SK-MEL-5 (cell line): ENCODE measurements at places on chromosomes 1 and 21. TPM values are rescaled to one million over a fixed set of nuclear protein-coding genes. Genes with fewer than 3 reads are reported as not detected.

DNA sequence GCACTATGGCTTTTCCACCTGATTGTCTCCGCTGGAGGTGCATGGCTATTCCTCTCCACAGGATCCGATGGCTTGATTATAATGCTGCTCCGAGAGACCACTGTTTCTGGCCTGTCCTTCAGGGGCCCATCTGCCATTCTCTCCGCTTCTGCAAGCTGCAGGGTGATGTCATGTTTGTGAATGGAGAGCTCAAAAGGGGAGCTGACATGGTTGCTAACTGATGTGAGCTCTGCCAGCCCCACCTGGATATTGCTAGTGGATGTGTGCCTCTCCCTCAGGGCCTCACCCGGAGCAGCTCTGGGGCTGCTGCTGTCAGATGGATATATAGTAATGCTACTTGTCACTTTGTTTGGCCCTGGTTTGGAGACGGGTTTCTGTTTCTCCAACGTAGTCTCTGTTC is 72.3 kb downstream of the KDM1A start:
- DNase-seq = no peak

DNA sequence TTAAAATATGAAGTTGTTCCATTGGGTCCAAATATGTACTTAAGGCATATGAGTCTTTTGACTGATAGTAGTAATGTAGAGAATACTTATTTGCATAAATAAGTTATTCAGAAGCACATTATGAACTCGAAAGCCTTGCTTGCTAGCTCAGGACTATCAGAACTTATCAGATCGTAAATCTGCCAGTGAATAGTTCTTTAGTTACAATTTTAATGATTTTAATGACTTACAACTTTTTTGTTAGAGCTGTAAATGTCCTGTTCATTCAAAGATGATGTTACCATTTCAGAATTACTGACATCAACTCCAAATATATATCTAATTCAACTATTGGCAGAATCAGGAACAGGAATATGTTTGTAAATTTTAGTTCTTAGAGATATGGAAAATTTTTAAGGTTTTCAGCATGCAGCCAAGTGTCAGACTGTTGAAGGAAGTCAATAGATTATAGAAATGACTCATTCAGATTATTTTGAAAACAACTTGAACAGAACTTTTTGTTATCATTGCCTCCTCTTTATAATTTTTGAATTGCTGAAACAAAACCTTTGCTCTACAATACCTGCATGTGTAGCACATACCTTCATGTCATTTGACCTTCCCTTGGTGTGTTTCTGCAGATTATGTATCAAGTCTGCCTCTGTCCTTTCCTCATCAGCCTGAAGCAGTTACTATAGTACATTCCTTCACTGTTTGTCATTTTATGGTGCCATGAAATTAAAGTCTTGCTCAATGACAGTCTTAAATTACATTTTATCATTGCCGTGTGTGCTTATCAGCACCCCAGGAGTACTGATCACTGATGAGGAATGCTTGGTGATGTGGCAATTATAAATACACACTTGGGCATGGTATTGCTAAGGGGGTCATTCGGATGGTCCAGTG is 44.9 kb downstream of the LRRC8D start:
- DNase-seq = no peak

DNA sequence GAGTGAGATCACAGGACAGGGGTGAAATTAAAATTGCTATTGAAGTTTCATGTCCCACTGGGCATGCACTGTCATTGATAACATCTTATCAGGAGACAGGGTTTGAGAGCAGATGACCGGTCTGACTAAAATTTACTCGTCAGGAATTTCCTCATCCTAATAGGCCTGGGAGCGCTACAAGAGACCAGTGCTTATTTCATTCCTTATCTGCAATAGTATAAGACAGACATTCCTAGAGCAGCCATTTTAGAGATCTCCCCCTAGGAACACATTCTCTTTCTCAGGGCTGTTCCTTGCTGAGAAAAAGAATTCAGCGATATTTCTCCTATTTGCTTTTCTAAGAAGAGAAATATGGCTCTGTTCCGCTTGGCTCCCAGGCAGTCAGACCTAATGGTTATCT is 181.4 kb upstream of the ETV3 start:
- no peak for DNase-seq

DNA sequence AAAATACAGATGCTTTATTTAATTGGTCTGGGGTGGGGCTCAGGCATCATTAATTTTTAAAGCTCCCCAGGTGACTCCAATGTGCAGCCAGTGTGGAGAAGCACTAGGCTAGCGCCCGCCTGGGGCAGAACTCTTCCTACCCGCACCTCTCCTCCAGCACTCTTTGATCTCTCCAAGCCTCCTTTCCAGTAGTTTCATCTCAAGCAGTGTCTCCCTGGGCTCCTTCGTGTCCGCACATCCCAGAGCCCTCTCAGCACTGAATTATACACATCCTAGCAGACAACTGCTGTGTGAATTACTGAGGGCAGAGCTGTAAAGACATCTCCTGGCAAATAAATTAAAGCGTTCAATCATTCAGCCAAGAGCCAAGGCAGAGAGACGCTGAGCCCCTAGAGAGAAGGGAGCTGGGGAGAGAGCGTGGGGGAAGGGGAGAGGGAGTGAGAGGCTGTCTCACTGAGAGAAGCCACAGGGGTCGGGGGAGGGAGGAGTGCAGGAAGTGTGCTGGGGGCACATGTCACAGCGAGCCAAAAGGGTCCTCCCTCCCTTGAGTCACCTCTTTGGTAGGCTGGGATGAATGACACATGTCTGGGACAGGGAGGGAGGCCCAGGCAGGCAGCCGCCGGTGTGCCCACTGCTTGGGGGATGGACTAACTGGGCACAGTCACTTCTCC is 21.0 kb upstream of the PARP1 start:
- DNase-seq = no peak

DNA sequence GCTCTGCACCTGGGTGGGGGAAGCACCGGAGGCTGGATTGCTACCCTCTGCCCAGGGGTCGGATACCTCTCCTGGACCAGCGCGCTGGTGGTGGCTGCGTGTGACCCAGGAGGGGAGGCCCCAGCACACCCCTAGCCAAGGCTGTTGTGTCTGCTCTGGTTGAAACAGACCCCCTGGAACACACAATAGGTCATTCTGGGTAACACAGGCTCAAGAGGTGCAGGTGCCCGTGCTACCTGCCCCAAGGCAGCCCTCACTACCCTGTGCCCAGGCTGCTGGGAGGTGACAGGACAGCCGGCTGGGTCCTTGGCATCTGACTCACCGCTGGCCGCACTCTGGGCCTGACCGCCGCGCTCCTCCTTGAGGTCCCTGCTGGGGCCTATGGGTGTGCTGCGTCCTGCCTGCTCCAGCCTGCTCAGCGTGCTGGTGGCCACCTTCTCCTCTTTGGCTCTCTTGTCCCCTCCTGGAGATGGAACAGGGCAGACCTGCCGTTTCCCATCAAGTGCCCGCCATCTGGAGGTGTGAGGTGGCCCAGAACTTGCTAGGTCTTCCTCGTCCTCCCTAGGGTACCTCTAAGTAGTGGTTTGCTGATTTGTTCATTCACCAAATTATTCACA is 30.0 kb downstream of the ZBTB17 start:
- DNase-seq = no peak

DNA sequence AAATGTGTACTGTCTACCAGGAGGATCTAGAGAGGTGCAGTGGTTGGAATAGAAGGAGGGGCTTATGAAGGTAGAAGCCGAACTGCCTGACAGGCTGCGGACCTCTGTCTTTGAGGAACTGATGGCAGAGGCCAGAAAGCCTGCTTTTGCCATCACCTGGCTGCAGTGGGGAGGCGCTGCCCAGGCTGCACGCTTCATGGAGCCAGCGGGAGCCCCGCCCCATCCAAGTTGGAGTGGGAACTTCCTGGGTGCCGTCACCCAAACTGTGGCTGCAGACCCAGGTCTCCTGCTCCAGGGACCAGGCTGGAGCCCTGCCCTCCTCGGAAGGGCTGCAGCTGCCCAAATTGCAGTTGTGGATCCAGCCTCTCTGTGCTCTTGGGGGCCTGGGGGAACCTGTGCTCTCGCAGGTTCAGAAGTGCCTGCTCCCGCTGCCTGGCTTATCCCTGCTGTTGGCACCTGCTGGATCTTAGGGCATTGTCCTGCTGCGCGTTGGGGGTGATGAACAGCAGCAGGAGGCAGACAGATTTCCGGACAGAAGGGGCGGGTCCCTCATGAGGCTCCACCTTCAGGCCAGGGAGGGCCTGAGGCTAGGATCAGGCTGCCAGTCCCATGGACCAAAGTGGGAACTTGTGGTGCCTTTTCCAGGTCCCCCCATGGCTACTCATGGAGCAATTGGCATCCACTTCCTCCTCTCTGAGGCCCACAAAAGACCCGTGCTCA is 118.0 kb upstream of the PLPPR4 start:
- peak; percentile 2 for DNase-seq

- no peak for DNase-seq
Observed at GRCh38 chr1:93905051-93905450, 4.2 kb downstream of the GCLM start.

DNA sequence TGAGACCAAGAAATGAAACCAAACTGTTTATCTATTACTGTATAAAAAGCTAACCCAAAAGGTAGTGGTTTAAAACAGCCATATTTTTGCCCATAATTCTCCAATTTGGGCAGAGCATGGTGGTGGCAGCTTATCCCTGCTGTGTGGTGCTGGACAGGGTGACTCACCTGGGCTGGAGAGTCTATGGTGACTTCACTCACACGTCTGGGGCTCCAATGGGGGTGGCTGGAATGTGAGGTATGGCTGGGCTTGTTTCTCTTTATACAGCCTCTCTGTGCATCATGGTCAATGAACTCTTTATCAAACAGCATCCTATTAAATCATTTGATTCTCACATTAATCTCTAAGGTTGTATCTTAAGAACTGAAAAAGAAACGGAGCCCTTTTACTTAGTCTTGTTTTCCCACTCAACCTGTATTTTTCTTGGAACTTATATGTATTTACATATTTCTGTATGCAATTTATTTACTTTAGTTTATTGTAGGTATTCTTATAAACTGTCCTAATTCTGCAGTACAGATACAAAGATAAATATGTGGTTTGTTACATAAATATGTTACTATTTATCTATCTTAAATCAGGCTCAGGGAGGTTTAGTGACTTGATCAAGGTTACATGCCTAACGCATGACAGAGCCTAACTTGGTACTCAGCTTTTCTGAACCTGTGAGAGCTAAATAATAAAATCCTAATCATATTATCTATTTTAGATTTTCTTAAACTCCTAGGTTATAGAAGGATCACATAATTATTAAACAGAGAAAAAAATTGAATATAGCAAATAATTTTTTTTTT is 37.5 kb upstream of the WLS start:
- no peak for DNase-seq

GRCh38 chr1:92447033-92447681 is 39.6 kb downstream of the GFI1 start:
- no peak for DNase-seq

- DNase-seq = no peak
Observed at GRCh38 chr1:25554886-25555752, 11.7 kb downstream of the LDLRAP1 start.

The KTI12 gene
- total RNA-seq = 10.5 and 13.3 TPM in 2 replicates

The HMCN1 gene
- 128 and 150 TPM in 2 replicates for total RNA-seq

The PDC gene
- total RNA-seq = not detected in 2 replicates

The LCE1A gene
- total RNA-seq = not detected in 2 replicates

The CBR3 gene
- 18.5 and 23.1 TPM in 2 replicates for total RNA-seq
